ENCODE measurements at places on chromosomes 7 and 10. TPM values are rescaled to one million over a fixed set of nuclear protein-coding genes. Genes with fewer than 3 reads are reported as not detected.

DNA sequence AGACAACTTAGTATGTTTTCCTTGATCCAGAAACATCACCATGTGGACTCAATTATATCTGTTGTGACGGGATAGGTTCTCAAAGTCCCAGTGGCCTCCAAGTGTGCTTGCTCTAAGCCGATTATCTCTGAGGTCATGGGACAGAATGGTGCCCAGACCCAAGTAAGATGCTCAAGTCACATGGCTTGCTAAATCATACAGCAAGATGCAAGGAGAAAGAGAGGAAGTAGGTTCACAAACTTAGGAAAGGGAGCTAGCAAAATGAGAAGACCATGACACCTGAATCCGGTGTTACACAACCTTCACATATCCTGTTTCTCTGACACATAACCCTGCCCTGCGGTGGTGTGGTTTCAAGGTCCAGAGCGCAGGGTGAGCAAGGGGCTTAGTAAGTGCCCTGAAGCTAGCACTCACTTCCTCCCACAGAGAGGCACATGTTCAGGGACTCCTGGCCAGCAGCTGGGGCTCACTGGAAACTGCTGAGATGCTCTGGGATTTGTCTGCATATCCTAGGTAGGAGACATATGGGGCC, 590.9 kb upstream of the ANKRD30A start:
- DNase-seq, result peak; percentile 57

- no peak for DNase-seq
Measured at GRCh38 chr10:42960491-42960990, 116.3 kb upstream of the RET start.

DNA sequence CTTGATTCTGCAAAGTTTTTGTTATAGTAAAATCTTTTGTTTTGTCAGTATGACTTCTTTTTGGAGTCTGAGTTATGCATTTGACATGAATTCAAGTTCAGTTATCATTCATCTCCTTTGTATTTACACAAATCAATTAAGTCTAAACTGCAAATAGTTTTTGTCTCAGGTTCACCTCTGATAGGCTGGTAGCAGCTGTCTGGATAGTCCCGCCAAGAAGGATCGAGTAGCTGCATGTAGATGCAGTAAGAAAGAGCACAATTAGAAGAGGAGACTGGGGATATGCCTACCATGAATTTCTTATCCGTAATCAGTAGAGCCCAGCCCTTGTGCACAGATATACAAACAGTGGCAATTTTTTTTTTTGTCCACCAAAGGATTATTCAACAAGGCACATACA, 392.5 kb upstream of the ETV1 start:
- no peak for DNase-seq

DNA sequence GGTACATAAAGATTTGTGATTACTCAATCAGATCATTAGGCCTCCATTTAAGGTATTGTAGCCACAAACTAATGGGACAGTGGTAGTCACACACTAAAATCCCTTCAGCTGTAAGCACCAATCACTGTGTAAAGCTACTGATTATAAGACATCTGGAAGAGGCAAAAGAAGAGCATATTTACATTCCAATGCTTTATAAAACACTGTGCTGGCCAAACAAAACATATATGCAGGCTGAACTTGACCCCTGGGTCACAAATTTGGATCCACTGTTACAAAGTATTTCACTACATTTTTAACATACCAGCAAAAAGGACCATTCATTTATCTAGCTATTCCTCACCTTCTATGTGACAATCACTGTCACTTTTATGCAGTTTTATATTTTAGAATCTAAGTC, 41.4 kb upstream of the ANLN start:
- peak; percentile 12 for DNase-seq

Gene FAM25A
- not detected for total RNA-seq

Gene KCNIP2
- total RNA-seq, result not detected
